ENCODE measurements at places on chromosomes 1 and 21. TPM values are rescaled to one million over a fixed set of nuclear protein-coding genes. Genes with fewer than 3 reads are reported as not detected.

DNA sequence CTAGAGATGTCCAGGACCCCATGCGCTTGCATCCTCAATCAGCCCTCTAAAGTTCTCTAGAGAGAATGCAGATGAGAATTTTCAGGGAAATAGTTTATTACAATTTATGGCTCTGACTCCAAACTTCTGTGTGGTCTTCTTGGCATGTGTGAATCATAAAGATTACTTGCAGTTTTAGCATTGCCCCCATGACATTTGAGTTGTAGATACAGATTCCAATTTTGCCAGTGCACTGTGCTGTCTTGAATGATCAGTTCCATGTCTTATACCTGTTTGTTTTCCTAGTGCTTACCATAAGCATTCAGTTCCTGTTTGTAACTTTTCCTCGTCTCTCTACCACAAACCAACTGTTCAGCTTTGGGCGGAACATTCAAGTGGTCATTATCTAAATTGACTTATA is 4.8 kb downstream of the KRTAP21-3 start:
- no peak for DNase-seq

GRCh38 chr1:213779228-213779627 is 208.5 kb upstream of the PROX1 start:
- no peak for DNase-seq

GRCh38 chr1:41341365-41341683 is 19.9 kb upstream of the FOXO6 start:
- no peak for DNase-seq

DNA sequence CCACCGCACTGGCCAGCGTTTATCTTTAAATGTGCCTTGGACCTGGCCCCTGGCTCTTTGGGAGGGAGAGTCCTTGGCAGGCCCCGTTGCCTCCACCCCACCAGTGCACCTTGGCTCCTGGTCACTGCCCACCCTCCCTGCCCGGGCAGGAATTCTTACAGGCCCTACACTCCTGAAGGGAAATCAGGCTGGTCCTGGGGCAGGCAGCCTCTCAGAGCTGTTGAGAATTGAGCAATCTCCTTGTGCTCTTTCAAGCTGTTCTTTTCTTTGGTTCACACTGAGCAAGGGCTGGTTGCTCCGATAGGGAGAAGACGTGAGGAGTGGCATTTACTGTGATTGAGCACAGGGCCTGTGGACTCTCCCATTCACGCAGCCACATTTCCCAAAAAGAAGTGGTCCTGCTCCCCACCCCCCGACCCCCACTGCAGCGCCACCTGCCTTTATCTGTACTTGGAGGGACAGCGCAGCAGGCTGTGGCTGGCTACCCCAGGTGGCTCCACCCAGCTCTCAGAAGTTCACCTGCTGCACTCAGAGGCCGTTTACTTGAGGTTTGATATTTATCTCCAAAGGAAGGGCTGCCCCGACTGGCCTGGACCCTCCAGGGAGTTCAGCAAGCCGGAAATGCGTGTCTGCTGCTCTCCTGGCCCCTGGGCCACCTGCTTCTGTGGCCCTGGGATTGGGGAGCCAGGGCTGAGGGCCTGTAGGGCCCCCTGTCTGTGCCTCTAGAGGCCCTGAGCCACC is 47.8 kb downstream of the SKI start:
- DNase-seq, result peak; percentile 49

The MFSD2A gene
- 5.7 TPM for total RNA-seq

The TCP10L gene
- total RNA-seq, result not detected
